ENCODE measurements at places on chromosomes 2 and 18. TPM values are rescaled to one million over a fixed set of nuclear protein-coding genes. Genes with fewer than 3 reads are reported as not detected.

- no peak for DNase-seq
Observed at GRCh38 chr2:105509269-105510086, 110.6 kb upstream of the FHL2 start.

Gene IL18R1
- 61.9 TPM for total RNA-seq

GRCh38 chr18:76456823-76457222 lies 38.2 kb downstream of the ZNF516 start:
- DNase-seq, result no peak

- DNase-seq, result no peak
Observed at GRCh38 chr2:11342551-11343367, 1.7 kb downstream of the ROCK2 start.

Measured in activated T-helper 2 cell treated with anti-CD3 and anti-CD28 coated beads, Interferon-gamma antibody, Interleukin-2, Interleukin-4, amounts not matched to agents 10 μg/mL and 5 μg/mL and 100 μg/mL, durations not matched to agents 14 hours and 24 hours and 36 hours (primary cell).